SHP77 treated with DMSO at 0.1 percent for 48 hours (cell line): ENCODE measurements at places on chromosomes 5 and 9.

- no peak for DNase-seq
Measured at GRCh38 chr9:14240537-14240936, 73.4 kb downstream of the NFIB start.

DNA sequence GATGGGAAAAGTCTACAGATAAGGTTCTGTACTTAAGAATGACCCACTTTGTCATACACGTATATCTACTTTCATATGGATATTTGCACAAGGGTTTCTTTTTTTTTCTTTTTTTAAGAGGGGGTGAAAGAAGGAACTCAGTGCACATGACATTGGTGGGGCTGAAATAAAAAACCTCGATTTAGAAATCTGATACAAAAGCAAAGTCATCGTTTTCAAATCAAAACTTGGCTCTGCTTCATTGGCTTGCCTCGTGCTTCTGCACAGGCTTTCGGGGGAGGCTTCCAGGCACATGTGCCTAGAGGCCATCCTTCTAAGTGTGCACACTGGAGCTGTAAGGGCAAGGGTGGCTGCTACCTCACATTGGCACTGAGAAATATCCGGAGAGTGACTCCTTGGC lies 31.1 kb downstream of the PTTG1 start:
- DNase-seq: no peak

- DNase-seq: no peak
Measured at GRCh38 chr9:14346811-14347405, 33.0 kb upstream of the NFIB start.

DNA sequence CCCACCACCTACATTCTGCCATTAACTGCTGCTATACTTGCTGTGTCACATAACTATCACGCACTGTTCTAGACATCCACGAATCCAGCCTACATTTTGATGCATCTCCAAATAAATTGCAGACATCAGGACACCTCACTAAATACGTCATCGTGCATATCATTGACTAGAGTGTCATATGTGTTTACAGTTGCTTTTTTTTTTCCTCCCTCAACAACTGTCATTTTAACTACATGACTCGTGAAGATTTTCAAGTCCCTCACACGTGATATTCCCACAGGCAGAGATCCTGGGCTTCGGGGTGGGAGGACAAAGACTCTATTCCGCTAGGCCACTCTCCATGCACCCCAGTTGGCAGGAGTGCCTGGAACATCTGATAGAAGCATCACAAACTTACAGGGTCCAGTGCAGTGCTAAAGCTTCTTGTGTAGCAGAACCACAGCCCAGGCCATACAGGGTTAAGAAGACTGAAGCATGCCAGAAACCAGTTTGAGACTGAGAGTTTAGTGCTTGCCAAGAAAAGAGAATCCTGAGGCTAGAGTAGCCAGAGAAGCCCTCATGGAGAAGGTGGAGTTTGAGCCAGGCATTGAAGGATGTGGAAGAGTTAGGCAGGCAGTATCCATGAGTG lies 1.1 kb downstream of the PCYOX1L start:
- no peak for DNase-seq

- no peak for DNase-seq
Measured at GRCh38 chr5:72488756-72489155, 18.5 kb downstream of the ZNF366 start.

- peak; percentile 73 for DNase-seq
Measured at GRCh38 chr5:151447174-151448037, at the start of gene SLC36A1. TSS of gene SLC36A1 (plus strand) at chr5:151447603. CDS start at chr5:151458793, 11,190 bp downstream.

DNA sequence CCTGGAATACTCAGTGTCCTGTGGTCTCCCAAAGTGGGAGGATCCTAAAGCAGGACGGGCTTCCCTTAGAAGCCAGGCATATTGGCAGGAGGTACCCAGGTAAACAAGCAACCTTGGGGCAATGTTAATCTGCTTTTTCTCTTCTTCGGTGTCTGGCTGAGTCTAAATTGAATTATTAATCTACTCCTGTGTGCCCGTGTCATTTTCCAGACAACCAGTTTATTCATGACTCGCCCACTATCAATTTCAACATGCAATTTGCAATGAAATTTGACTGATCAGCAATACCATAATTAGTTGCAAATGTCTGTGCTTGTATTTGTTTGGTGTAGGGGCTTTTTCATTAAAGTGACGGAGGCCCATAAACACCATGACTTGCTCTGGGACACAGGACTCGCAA lies 32.9 kb upstream of the JADE2 start:
- no peak for DNase-seq

DNA sequence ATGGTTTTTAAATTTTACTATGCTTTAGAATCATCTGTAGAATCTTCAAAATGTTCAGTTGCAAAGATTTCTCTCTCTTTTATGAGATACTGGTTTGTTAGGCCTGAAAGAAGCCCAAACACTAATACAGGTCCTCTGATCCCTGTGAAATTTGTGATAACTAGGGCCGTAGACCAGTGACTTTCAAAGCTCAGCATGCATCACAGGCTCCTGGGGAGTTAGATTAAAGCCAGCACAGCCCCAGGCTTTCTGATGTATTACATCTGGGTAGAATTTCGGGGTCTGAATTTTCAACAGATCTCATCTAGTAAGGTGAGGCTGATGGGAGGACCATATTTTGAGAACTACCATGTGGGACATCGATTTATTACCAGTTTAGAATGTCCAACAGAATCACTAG lies 194.1 kb upstream of the PTPRD start:
- no peak for DNase-seq

DNA sequence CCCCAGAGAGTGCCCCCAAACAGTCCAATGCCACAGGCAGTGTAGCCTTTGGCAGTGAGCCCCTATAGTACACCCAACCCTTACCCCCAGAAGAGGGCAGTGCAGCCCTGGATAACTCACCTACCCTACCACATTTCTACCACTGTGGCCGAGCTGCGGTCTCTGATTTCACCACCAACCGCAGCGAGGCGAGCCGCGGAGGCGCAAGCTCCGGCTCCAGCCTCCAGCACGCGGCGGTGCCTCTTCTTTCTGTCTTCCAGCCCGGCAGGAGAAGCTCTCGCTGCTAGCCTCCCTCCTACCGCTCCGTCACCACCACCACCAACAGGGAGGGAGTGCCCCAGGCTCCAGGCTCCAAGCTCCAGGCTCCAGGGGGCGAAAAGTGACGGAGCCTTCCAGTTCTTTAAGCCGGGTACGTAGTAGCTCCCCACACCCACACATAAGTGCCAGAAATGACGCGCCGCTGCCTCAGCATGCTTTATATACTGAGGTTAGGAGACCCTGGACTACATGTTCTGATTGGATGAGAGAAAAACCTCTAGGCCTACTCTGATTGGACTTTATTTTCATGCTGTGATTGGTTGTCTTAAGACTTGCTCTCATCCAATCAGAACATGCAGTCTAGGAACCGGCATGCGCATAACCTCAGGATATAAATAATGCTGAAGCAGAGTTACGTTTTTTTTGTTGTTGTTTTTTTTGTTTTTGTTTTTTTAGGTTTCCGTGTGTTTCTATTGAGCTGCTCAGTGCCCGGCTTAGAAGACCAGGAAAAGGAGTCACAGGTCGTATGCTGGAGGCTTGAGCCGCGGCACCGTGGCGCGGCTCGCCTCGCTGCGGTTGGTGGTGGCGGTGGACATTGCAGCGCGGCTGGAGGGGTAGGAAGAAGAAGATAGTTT lies at the start of gene PCAT7:
PCAT7 (plus strand) TSS at position 645 of the 893 bp plus-strand sequence.
- peak; percentile 89 for DNase-seq

- DNase-seq: no peak
Measured at GRCh38 chr5:55546947-55547346, 12.2 kb upstream of the PLPP1 start.

DNA sequence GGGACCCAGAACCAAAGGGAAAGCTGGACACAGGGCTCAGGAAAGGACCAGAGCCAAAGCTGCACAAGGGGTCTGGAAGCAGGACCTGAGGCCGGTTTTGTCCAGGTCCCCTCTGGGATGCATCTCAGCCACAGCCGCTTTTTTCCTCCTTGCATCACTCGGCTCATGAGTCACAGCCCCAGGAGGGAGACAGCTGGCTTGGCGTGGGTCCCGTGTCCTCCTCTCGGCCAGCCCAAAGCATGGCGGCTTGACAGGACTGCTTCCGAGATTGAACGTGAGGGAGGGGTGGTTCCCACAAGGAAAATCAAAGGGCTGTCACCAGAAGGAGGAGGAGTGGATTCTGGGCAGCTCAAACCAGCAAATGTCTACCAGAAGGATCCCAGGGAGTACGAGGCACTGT lies 56.7 kb upstream of the CPLX2 start:
- DNase-seq: no peak

GRCh38 chr5:150186137-150186536 lies 3.7 kb upstream of the SLC6A7 start:
- DNase-seq: no peak

DNA sequence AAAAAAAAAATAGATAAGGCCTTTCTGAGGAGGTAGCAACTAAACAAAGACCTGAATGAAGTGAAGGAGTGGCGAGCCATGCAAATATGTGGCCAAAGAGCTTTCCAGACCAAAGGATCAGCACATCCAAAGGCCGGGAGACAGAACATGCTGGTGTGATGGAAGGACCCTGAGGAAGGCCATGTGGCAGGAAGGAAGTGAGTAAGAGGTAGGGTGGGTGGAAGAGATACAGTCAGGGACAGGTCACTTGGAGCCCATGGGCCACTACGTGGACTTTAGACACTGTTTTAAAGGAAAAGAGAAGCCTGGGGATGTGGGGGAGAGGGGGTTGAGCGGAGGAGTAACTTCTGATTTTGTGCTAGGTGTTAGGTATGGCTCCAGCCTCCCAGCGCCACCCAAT lies 31.3 kb downstream of the SPRY4 start:
- no peak for DNase-seq

- no peak for DNase-seq
Measured at GRCh38 chr9:94805051-94805489, 78.6 kb downstream of the AOPEP start.

DNA sequence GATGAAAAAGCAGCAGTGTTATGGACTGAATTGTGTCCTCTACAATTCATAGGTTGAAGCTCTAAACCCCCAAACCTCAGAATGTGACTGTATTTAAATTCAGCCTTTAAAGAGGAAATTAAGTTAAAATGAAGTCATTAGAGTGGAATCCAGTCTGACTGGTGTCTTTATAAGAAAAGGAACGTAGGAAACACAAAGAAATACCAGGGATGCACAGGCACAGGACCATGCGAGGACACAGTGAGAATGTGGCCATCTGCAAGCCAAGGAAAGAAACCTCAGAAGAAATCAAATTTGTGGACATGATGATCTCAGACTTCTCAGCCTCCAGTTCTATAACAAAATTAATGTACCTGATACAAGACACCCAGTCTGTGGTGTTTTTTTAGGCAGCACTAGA lies 971.2 kb upstream of the CDH9 start:
- DNase-seq: no peak

GRCh38 chr5:1315709-1316587 lies 21.1 kb upstream of the TERT start:
- peak; percentile 99 for DNase-seq

- DNase-seq: no peak
Measured at GRCh38 chr5:77844623-77845323, 68.6 kb upstream of the TBCA start.

GRCh38 chr9:77648234-77649108 lies at the start of gene GNA14:
TSS of gene GNA14 (minus strand) at chr9:77648322. CDS start at chr9:77647793, 529 bp downstream.
- no peak for DNase-seq

GRCh38 chr9:116163293-116164055 lies 9.9 kb downstream of the PAPPA start:
- no peak for DNase-seq

DNA sequence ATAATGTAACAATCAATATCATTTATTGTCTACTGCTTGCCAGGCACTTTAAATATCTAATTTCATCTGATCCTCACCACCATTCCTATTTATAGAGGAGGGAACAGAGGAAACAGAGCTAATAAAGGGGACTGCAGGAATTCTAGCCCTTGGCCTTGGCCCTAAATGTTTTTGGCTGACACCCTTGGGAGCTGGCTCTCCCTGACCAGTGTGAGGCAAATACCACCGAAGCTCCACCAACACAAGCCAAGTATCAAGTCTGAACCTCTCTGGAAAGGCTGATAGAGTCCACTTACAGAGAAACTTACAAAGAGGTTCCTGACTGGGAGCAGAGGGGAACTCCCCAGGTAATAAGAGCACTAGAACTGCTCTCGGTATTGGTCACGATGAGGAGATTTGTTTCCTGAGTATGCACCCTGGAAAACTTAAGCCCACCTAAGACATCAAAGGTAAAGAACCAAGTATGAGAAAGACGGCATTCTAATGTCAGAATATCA lies 243.1 kb upstream of the PANK3 start:
- DNase-seq: no peak

DNA sequence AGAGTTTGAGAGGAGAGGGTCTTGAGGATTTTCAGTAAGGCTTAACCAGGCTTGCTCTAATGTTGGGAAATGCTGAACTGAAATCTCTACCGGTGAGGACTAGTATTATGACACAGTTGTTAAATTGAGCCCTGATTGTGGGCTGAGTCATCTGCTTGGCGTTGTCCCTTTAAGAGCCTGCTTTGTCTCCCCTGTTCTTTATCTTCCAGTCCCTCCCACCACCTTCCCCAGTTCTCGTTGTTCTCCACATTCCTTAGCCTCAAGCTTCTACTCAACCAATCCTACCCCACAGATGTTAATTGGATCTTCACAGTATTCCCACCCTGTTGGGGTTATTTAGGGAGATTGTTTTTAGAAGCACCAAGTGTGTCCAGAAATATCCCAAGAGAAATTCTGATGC lies 57.6 kb downstream of the ANKRD55 start:
- no peak for DNase-seq

DNA sequence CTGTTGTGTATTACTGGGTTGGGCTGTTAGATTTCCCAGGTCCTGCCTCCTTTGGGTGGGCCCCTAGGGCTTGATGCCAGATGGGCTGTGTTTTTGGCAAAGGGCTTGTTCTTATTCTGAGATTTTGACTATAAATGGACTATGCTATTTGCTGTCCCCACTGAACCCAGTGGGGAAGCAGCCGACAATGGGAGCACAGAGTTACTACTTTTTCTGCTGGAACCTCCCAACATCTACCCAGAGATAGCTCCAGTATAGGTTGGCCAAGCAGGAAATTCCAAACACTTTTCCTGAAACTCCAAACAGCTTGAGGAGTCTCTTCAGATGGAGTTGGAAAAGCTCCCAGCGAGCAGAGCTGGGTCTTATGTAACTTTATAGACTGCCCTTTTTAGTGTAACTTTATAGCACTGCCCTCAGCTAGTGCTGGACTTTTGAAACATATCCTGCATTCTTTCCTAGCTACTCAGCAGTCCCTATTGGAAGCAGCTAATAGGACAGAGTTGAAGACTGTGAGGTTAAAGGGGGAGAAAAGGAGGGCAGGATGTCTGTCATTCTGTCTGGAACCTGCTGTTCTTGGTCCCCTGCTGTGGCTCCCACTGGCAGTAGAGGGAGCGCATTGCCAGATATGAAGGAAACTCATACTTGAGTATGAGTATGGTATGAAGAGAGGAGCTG lies 21.0 kb downstream of the RUSC2 start:
- DNase-seq: no peak

DNA sequence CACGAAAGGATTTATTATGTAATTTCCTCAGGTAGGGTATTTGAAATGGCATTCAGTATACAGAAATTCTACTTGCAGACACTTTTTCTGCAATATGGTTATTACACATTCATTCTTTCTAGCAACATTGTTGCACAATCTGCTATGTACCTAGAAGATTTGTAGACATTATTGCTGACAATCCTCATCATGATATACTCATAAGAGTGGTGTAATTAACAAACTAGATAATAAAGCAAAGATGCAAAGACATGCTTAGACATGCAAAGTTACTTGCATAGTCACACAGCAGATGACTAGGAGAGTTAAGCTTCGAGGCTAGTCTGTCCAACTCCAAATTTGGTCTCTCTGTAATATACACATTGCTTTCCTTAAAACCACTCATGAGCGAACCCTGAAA lies 317.1 kb downstream of the ASTN2 start:
- DNase-seq: no peak

- DNase-seq: no peak
Measured at GRCh38 chr9:4421847-4422246, 68.4 kb upstream of the SLC1A1 start.
